ENCODE measurements at places on chromosomes 4 and X.

GRCh38 chrX:125378770-125379169 is 59.1 kb downstream of the TEX13C start:
- no peak for DNase-seq

GRCh38 chr4:169051761-169052593 is 41.9 kb upstream of the CBR4 start:
- no peak for DNase-seq

GRCh38 chr4:19123681-19124080 is 1102.1 kb upstream of the LCORL start:
- DNase-seq, result no peak

- DNase-seq, result no peak
Measured at GRCh38 chr4:159027535-159027934, 75.3 kb upstream of the RAPGEF2 start.

GRCh38 chr4:117001077-117001476 is 84.3 kb downstream of the TRAM1L1 start:
- no peak for DNase-seq

DNA sequence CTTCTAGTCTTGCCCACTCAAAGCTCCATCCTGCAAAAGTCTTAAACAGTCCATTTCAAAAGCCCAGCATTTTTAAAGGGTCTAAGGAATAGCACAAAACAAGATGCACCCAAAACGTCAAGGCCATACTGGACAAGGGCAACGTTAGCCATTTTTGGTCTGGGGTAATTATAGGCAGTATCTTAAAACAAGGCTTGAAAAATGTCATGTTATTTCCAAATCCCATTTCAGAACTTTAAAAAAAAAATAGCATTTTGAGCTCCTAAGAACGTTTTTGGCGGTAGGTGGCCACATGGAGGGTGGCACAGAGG is 584 bp upstream of the TMEM165 start:
- DNase-seq, result no peak

GRCh38 chr4:34950926-34951325 is 1293.4 kb downstream of the ARAP2 start:
- DNase-seq, result no peak

DNA sequence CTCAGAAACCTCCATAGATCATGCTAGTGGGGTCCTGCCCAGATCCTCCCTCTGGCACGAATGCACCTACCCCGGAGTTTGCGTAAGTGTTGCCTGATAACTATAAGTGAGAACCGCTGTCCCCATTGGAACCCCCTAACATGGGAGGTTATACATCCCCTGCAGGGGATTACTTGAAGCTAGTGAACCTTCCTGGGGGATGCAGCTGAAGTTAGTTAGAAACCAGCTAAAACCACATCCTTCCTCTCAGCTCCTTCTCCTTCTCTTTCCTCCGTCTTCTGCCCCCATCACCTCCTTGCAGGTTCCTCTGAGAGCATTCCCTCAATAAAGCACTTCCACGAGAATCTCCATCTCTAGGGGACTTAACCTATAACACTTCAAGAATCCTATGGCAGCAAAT is 95.0 kb downstream of the ZNF827 start:
- DNase-seq, result no peak

DNA sequence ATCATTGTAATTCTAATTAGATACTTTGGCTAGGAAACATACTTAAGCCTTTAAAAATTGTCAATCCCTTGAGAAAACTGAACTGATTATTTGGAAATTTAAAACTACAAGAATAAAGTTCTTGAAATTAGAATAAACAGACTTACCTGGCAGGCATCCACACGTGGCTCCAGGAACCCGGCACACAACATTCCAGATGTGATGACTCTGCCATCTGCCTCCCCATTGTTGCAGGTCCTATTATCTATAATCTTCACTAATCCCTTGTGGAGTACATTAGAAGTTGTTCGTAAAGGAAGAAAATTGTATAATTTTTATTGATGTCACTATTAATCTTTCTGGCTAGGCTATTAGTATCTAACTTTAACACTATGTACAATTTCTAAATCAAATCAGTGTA is 16.2 kb upstream of the GNRHR start:
- no peak for DNase-seq

DNA sequence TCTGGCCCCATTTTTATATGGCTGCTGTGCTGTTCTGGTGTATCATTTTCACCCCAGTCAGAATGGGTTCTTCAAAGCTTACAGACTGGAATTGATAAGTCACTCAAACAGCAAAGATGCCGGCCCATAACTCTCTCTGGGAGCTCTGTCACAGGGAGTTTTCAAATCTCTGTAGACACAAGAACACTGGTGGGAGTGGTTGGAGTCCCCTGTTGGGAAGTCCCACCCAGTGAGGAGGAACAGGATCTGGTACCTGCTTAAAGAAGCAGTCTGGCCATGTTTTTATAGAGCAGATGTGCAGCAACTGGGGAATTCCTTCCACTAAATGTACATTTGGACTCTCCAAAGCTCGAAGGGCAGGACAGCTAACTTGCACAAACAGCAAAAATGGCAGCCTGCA is 69.3 kb upstream of the UGT2B7 start:
- DNase-seq, result no peak

- no peak for DNase-seq
Measured at GRCh38 chrX:38890326-38890725, 89.1 kb downstream of the MID1IP1 start.

GRCh38 chr4:4880492-4880891 is 21.0 kb downstream of the MSX1 start:
- DNase-seq, result no peak
